ENCODE measurements at places on chromosomes 1 and 21.

- DNase-seq = no peak
Measured at GRCh38 chr21:17406202-17406601, 106.6 kb upstream of the CXADR start.

DNA sequence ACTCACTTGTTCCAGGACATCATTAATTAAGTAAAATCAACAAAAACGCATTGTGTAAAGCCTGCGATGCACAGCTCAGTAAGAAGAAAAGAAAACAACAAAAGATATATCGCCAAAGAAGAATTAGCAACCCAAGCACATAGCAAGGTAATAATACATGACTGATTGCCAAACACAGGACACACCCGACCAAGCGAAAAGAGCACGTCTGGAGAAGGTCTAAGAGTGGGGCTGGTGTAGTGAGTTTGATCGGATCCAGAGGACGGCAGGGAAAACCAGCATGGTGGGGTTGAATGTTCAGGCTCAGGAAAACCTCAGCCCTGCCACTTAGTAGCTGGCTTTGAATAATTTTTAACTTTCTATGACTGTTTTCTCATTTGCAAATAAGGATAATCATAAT, 69.8 kb downstream of the JAK1 start:
- DNase-seq = no peak

GRCh38 chr1:53594391-53595180, 135.4 kb downstream of the DMRTB1 start:
- no peak for DNase-seq

DNA sequence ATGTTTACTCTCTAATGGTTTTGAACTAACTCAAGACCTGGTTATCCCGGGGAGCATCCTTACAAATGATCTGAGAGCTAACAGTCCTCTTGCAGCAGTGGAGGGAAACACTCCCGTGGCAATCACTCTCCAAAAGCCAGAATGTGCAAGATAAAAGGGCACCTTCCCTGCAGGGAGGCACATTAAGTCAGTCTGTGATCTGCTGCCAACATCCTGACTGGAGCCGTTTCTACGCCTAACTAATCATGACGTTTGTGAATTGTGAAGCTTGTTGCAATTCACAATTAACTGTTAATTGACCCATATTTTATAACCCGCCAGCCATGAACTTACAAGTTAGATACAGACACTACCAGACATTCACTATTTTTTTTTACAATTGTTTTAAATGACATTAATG, 52.1 kb upstream of the LGALS8 start:
- no peak for DNase-seq

DNA sequence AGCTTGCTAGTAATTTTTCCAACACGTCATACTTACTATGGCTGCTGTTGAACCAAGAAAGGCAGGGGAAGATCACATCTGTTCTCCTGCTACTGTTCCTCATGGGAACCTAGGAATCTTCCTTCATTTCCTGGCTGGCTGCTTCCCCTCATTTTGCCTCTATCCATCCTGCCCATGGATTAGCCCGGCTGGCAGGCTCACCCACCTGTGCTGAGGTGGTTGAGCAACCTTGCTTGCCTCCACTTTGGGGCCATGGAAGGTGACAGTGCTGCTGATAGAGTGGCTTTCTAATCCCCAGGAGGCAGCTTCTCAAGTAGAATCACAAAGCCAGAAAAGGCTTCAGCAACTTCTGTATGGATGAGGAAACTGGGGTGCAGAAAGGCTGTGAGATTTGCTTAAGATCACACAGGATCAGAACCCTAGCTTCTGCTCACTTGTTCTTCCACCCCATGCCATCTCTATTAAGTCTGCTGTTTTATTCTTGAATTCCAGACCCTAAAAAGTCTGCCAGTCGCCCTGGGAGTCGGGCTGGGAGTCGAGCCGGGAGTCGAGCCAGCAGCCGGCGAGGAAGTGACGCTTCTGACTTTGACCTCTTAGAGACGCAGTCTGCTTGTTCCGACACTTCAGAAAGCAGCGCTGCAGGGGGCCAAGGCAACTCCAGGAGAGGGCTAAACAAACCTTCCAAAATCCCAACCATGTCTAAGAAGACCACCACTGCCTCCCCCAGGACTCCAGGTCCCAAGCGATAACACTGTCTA, 6.2 kb upstream of the BMP8A start:
- no peak for DNase-seq

GRCh38 chr1:36251794-36252481, 27.7 kb downstream of the THRAP3 start:
- peak; percentile 72 for DNase-seq

- DNase-seq = no peak
Measured at GRCh38 chr1:20381961-20382360, 91.3 kb downstream of the VWA5B1 start.
